ENCODE measurements at places on chromosomes 6 and 20. TPM values are rescaled to one million over a fixed set of nuclear protein-coding genes. Genes with fewer than 3 reads are reported as not detected.

Gene RIMS4
- 7.8 TPM for total RNA-seq

DNA sequence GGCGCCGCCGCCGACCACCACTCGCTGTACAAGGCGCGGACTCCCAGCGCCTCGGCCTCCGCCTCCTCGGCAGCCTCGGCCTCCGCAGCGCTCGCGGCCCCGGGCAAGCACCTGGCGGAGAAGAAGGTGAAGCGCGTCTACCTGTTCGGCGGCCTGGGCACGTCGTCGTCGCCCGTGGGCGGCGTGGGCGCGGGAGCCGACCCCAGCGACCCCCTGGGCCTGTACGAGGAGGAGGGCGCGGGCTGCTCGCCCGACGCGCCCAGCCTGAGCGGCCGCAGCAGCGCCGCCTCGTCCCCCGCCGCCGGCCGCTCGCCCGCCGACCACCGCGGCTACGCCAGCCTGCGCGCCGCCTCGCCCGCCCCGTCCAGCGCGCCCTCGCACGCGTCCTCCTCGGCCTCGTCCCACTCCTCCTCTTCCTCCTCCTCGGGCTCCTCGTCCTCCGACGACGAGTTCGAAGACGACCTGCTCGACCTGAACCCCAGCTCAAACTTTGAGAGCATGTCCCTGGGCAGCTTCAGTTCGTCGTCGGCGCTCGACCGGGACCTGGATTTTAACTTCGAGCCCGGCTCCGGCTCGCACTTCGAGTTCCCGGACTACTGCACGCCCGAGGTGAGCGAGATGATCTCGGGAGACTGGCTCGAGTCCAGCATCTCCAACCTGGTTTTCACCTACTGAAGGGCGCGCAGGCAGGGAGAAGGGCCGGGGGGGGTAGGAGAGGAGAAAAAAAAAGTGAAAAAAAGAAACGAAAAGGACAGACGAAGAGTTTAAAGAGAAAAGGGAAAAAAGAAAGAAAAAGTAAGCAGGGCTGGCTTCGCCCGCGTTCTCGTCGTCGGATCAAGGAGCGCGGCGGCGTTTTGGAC, 2.0 kb downstream of the SOX4 start:
- peaks cover 31% of the 10 kb centered on the region for H3K4me1 ChIP-seq
- H3K27ac ChIP-seq: peak overlapping the region; percentile 4
- peak overlapping the region; percentile 76 for H3K4me3 ChIP-seq
- peak; percentile 41 for DNase-seq
- peaks cover 16% of the 10 kb centered on the region for H3K36me3 ChIP-seq

GRCh38 chr6:138926579-138926978, 61.5 kb downstream of the REPS1 start:
- no peak overlapping the region for H3K27ac ChIP-seq
- no peak for DNase-seq
- no peaks in the 10 kb centered on the region for H3K4me1 ChIP-seq
- no peak overlapping the region for H3K4me3 ChIP-seq
- H3K36me3 ChIP-seq: peaks cover 12% of the 10 kb centered on the region
- no peaks in the 10 kb centered on the region for H3K27me3 ChIP-seq

DNA sequence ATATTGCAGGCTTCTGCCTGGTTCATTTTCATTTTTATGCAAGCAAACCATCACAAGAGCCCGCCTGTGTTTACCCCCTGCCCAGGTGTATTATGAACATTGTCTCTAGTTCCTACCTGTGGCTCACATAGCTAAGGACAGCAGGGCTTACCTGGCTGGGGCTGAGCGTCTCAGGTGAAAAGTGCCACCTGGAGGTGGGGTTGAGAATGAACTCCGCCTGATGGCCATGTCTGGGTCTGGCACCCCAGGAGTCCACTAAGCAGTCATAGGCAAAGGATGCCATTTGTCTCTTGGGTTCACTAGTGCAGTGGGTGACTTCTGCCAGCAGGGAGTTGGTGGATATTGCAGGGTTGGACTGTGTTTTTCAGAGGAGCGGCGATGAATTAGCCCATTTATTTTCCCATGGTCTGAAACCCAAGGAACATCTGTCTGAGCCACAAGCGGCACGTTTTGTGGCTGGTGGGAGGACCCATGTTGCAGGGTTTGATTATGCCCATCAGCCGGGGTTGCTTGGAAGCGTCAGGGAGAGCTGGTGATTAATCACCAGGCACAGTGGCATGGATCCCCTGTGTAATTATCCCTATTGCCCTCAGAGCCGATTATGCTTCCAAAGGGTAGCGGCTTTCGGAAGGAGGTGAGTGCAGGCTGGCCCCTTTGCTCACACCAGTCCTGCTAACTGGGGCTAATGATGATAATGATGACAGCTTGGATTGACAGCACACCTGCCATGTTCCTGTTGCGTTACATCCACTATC, 92.1 kb downstream of the CDH26 start:
- H3K4me1 ChIP-seq: no peaks in the 10 kb centered on the region
- no peaks in the 10 kb centered on the region for H3K27me3 ChIP-seq
- no peak for DNase-seq
